ENCODE measurements at places on chromosomes 6 and 20.
A peak's percentile ranks its signal among the peaks of the same experiment; 100 is the strongest.

GRCh38 chr20:64255361-64256281 is at the start of gene PCMTD2:
PCMTD2 (plus strand) TSS chr20:64255748; CDS start chr20:64259966, 4,218 bp downstream.
- peak; percentile 79 for DNase-seq

- DNase-seq = no peak
Observed at GRCh38 chr6:52249078-52249477, 4.8 kb upstream of the IL17F start.

- DNase-seq = no peak
Observed at GRCh38 chr6:122222761-122223160, 176.7 kb upstream of the HSF2 start.

GRCh38 chr6:26187981-26188635 is 100.9 kb downstream of the HFE start:
- peak; percentile 55 for DNase-seq

DNA sequence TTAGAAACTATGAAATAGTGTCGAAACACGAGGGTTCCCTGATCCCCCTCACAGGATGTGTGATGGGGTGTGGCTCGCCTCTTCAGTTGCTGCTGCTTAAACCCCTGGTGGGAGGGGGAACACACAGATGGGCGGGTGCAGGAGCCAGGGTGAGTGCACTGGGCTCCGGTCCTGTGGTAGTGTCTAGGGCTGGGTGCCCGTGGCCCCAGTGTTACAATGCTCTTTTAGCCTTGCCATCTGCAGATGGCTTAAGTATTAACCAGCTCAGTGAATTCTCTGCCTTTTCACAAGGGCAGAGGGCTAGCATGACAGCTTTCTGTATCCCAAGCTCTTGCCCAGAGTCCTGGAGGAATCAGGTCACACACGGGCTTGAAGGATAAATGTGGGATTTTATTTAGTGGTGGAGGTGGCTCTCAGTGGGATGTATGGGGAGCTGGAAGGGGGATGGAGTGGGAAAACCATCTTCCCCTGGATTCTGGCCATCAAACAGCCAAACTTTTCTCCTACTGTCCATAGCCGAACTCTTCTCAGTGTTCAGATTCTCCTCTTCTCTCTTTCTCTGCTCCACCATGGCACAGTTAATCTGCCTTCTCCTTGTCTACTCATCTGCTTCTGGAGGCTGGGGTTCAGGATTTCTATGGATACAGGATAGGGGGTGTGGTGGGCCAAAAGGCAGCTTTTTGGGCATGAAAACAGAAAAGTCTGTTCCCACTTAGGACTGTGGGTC is 659.0 kb downstream of the EPM2A start:
- no peak for DNase-seq

DNA sequence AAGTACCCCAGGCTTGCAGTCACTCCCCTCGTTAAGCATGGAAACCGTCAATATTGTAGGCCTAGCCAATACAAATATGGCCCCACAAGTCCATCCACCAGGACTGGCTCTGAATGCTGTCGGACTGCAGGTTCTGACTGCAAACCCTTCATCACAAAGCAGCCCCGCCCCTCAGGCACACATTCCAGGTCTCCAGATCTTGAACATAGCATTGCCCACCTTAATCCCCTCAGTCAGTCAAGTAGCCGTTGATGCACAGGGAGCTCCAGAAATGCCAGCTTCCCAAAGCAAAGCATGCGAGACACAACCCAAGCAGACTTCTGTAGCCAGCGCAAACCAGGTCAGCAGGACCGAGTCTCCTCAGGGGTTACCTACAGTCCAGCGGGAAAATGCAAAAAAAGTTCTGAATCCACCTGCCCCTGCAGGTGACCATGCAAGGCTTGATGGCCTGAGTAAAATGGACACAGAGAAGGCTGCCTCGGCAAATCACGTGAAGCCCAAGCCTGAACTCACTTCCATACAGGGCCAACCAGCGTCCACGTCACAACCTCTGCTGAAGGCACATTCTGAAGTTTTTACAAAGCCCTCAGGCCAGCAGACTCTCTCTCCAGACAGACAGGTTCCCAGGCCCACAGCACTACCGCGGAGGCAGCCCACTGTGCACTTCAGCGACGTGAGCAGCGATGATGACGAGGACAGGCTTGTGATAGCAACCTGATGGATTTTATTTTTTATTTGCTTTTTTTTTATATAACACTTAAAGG is 126.2 kb upstream of the EDN1 start:
- no peak for DNase-seq

DNA sequence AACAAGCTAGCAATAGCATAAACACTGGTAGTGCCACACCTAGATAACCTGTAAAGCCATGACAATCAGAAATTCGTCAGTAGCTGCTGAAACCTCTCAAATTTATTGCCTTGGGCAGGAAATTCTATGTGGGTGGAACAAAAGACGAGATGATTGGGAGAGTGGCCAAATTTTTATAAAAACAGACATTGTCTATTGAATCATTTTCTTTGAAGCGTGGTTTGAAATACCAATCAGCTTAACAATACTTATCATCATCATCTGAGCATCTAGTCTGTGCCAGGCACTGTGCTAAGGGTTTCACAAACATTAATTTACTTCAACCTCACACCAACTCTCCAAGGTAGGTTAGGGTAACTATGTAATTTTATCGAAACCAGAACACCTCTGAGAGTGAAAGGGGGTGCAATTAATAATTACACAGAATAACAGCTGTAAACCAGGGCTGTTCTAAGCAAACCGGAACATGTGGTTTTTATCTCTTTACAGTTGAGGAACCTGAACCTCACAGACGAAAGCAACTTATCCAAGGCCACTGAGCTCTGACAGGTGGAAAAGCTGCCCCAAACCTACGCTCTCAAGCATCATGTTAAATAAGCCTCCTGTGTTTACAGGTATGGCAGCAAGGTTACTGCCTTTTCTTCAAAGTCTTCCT is 43.4 kb downstream of the NHSL1 start:
- peak; percentile 71 for DNase-seq
